ENCODE measurements at places on chromosomes 3 and 15.
A peak's percentile ranks its signal among the peaks of the same experiment; 100 is the strongest.

GRCh38 chr15:94749811-94750617 is 518.7 kb downstream of the MCTP2 start:
- DNase-seq = no peak

DNA sequence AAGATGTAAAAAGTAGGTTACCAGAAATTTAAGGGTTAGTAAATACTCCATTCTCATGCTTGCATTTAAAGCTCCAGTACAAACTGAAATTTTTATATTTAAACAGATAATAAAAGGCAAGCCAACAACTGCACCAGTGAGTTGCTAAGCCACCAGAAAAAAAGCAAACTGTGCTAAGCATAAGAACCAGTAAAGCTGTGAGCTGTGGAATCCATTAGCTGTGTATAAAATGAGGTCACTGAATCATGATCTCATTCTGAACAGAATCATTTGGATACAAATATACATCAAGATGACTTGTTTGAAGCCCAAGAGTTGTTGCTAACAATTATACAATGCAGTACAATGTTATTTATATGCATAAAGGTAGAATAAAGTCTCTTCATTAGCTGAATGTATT is 1312.2 kb downstream of the SI start:
- no peak for DNase-seq

DNA sequence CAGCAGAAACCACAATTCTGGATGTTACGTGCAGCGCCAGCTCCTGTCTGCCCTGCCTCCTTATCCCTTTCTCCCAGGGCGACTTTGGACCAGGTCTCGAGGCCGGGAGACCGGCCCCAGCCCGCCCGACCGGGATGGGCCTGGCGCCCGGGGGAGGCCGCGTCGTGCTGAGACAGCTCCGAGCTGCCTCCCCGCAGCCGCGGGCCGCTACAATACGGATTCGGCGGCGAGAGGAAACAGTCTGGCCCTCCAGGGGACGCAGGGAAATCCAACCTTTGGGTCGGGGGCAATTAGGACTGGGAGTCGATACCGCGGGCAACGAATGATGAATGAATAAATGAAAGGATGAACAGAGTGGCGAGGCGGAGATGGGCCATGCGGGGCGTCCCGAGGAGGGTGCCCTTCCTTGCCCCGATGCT is 537 bp downstream of the GRAMD2A start:
- DNase-seq = no peak

DNA sequence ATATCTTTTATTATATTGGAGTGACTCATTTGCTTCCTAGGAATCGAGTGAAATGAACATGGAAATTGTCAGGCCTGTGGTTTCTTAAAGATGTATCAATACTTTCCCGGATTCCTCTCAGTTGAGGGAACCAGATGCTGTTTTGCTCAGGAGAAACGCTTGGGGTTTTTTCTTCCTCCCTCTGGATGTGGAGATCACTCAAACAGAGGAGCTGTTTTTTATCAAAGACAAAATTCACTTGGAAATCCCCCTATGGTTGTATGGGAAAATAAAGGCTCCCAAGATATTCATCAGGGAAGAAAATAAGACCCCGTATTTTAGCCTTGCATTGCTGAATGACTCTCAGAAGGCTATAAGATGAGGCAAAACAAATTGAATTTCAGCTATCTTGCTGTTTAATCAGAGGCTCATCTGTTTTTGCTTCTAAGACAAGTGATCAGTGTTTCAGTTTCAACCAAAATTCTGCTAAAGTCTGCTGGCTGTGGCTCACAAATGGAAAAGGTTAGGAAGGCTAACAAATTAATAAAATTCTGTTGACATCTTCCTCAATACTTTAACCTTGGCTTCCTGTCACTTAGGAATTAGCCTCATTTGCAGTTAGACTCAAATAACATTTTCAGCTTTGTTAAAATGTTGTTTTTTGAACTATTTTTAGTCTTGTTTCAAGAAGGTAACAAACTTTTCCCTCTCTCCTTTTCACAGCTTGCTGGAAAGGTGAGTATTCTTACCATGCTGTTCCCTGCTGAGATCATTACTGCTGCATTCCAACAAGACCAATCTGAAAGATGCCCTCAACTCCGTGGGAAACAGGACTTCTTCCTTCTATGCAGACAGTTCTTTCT is 83.6 kb downstream of the COL6A5 start:
- no peak for DNase-seq

DNA sequence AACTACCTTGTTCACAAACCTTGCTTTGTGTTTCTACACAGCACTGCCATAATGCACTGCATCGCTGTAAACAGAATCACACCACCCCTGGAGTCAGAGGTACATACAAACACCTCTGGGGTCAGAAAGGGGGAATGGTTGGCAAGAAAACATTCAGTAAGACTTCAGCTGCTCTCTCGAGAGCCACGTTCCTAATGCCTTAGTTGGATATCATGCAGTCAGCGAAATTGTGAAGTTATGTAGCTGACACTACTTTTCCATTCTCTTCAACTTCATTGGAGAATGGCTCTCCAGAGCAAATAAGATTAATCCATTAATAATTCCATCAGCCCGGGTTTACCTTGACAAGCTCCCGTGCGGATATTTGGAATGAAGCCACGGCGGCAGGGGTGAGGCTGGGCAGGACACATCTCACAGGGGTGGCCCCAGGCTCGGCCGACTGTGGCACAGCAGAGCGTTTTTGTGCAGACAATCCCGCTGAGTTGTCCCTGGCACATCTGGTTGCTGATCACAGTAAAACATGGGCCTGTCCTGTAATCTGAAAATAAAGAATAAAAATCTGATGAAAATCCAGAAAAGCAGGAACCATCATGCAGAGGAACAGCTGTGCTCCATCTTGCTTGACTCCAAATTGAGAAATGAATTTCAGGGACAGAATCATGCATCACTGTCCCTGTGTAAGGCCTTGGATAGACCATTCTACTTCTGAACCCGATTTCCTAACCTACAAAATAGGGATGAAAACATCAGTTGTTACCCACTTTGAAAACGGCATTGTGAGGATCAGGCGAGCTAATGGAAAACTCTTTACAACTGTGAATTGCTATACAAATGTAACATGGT is 108.0 kb downstream of the FBN1 start:
- DNase-seq = no peak

- DNase-seq = peak; percentile 24
Observed at GRCh38 chr15:70362886-70363285, 265.2 kb upstream of the TLE3 start.

- DNase-seq = no peak
Observed at GRCh38 chr15:38130205-38130567, 122.5 kb upstream of the SPRED1 start.

DNA sequence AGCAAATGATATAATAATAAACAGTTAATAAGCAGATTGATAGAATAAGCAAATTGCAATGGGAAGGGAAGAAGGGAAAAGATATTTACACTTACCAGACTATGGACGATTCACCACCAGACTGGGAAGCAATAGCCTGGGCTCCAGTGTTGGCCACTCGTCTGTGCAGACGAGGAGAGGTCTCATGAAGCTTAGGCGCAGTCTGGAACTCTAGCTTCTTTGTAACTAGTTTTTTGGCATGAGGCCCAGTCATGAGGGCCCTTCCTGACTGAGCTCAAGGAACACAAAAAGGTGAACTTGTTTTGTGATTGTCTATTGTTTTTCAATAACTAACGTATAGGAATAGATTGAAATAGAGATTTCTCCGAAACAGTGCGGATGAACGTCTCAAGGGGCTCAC is 63.3 kb upstream of the GATM start:
- no peak for DNase-seq

DNA sequence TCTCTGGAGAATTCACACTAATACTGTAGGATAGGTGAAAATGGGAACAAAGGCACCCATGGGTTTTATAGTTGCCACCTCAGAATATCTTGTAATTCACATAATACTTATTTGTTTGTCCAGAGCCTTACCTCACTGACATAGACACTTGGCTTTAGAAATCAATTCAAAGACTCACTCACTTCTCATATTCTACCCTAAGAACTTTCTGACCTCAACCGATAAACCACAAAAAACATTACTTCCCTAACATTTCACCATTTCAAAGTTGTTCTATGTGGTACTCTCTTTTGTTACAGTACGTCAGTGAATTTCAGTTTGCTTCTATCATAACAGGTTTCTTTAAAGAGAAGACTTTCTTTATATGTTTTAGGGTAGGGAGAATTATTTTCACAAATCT is 359.3 kb downstream of the IGSF11 start:
- DNase-seq = no peak

DNA sequence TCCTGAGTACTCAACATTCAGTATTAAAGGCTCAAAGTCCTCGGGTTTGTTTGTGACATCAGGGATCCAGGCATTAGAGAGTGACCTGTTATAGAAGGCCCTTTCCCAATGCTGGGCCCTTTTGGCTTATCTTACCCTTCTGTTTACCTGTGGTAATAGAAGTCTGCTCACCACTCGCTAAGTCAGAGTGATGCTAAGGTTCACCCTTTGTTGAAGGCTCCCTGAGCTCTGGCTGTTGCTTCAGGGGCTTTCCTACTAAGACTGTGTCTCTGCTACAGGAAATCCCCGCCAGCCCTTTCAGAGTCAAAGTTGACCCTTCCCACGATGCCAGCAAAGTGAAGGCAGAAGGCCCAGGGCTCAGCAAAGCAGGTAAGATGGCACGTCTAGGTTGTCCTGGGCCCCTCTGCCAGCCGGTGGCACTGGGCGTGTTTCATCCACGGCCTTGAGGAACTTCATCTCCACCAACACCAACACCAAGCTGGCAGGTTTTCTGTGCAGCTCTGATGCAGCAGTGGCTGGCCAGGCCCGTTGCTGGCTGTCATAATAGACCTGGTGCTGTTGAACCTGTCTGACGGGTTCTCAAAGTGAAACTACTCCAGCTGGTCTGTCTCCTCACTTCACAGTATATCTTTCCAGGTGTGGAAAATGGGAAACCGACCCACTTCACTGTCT is 99.1 kb downstream of the DNASE1L3 start:
- DNase-seq = no peak

- DNase-seq = no peak
Observed at GRCh38 chr3:127589600-127590281, 792 bp downstream of the TPRA1 start.

DNA sequence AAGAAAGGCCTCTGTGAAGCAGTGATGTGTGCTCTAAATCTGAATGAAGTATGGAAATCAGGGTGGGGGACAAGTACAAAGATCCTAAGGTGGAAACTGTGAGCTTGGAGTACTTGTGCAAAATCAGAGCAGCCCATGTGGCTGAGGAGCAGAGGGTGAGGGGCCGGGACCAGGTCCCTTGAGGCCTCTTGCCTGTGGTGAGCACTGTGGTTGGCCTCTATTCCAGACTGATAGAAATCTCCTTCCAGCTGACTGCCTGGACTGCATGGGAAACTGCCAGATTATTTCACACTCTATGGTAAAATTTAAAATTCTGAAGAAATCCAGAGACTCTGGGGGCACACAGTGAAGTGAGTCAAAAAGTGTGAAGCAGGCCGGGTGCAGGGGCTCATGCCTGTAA is 81.4 kb downstream of the TM4SF4 start:
- DNase-seq = peak; percentile 84

DNA sequence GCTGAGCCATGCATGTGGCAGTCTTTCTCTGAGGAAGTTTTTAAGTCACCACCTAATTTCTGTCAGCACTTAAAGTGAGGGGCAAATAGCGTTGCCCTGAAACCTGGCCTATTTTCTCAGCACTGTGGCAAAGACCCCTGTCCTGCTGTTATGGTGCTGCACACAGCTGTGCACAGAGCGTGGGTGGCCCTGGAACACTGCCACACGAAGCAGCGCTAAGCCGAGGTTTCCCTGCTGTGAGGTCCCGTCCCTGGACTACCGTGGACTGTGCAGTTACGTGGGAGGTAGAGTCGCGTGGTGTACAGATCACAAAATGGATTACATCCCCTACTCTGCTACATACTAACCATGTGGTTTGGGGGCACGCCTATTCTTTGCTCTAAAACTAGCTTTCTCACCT is 101.6 kb upstream of the NR2E3 start:
- no peak for DNase-seq

- no peak for DNase-seq
Observed at GRCh38 chr15:63110428-63111026, 11.1 kb upstream of the LACTB start.

- no peak for DNase-seq
Observed at GRCh38 chr15:44676676-44677075, 13.2 kb upstream of the SPG11 start.

DNA sequence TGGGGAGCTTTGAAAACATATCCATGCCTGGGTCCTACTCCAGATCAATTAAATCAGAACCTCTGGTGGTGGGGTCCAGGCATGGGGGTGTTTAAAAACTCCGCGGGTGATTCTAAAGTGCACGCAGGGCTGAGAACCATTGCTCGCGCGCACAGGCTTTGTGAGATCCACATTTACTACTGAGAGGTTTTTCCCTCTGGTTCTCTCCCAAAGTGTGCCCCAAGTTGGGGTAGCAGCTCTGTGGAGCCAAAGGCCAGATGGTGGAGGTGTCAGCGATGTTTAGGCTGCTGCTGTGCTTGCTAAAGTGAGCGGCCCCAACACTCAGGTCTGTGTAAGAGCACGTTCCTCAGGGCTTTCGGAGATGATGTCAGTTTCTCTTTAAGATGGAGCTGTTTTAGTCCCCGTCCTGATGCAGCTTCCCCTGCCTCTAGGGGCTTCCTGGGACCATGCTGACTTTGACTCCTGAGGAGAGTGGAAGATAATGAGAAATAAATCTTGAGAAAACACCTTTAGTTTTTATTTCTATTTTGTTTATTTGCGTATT is 13.4 kb upstream of the MAGEF1 start:
- no peak for DNase-seq

DNA sequence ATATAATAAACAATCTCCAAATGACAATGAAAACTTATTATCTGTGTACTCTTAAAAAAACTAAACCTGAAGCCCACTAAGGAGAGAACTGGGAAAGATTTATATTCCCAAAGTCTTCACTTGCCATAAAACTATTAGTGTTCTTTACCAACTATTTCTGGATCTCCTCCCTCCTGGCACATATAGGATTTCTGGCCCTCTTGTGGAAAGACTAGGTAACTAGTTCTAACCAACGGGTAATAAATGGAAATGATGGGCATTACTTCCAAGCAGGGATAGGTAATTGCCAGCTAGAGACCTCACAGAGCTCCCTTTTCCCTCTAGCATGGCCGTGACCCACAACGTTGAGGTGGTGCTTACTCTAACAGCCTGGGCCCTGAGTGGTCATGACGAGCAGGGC is 110.1 kb downstream of the DNAH12 start:
- DNase-seq = peak; percentile 21

GRCh38 chr3:109930582-109930981 is 593.2 kb upstream of the DPPA4 start:
- no peak for DNase-seq

DNA sequence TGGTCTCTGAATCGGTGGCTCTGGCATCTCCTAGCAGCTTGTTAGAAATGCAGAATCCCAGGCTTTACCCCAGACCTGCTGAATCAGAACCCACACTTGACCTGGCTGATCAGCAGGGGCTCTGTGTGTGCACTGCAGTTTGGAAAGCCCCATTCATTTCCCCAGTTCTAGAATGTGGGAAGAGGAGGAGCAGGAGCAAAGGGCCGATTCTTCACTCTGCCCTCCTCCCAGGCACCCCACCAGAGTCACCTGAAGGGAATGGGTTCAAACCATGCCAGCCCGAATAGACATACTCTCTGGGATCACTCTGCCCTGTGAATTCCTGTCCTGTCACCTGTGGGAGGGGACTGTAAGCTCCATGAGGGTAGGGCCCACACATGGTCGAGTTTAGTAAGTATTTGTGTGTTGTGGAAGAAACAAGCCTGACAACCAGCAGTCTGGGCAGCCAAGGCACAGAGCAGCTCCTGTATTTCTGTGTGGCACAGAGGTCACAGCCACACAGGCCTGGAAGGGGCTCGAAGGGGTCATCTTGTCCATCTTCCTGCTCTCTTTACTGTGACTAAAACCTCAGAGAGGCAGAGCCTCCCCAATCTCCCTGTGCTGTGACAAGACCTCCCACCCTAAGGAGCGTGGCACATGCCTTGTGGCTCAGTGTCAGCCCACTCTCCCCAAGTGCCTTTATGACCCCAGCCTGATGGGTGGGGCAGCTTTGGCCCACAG is 29.0 kb upstream of the HHATL start:
- no peak for DNase-seq
